Sigmoid colon (tissue), 7 donors: ENCODE measurements at places on chromosomes 2 and 18. TPM values are rescaled to one million over a fixed set of nuclear protein-coding genes. Genes with fewer than 3 reads are reported as not detected.

GRCh38 chr2:160630801-160631590, 137.4 kb upstream of the RBMS1 start:
- H3K27ac ChIP-seq: no peak overlapping the region
- no peaks in the 10 kb centered on the region for H3K27me3 ChIP-seq
- no peaks in the 10 kb centered on the region for H3K36me3 ChIP-seq
- H3K4me3 ChIP-seq: no peak overlapping the region

ABCB11 gene
- 0.55 TPM for total RNA-seq

GRCh38 chr2:101622210-101623030, 75.1 kb upstream of the MAP4K4 start:
- no peaks in the 10 kb centered on the region for H3K27me3 ChIP-seq
- H3K4me3 ChIP-seq: no peak overlapping the region
- no peak for DNase-seq
- H3K36me3 ChIP-seq: no peaks in the 10 kb centered on the region
- H3K27ac ChIP-seq: no peak overlapping the region

CAPN14 gene
- total RNA-seq: not detected

- DNase-seq: peak; percentile 49
- no peaks in the 10 kb centered on the region for H3K27me3 ChIP-seq
- H3K4me1 ChIP-seq: no peaks in the 10 kb centered on the region
- no peak overlapping the region for H3K4me3 ChIP-seq
- H3K36me3 ChIP-seq: no peaks in the 10 kb centered on the region
These were observed 112.4 kb upstream of the ID2 start for GRCh38 chr2:8569332-8569930.

DNA sequence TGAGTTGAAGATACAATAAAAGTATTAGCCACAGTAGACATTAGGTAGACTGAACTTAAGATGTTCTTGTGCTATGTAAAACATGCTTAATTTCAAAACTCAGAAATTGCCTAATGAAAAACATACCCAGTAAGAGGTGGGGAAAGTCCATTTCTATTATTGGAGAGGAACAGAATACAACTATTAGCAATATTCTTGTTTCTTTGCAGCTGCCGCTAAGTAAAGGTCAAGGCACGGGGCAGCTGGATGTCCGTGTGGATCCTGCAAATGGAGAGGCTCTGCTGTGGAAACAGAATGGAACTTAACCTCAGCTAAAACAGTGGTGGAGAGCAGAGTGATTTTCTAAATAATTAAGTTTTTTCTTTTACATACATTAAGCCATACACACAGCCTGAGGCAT, 139.2 kb upstream of the ARHGAP28 start:
- H3K27ac ChIP-seq: no peak overlapping the region
- H3K36me3 ChIP-seq: no peaks in the 10 kb centered on the region
- H3K4me1 ChIP-seq: no peaks in the 10 kb centered on the region
- no peak for DNase-seq
- no peaks in the 10 kb centered on the region for H3K27me3 ChIP-seq

ITGB6 gene
- not detected for total RNA-seq

DNA sequence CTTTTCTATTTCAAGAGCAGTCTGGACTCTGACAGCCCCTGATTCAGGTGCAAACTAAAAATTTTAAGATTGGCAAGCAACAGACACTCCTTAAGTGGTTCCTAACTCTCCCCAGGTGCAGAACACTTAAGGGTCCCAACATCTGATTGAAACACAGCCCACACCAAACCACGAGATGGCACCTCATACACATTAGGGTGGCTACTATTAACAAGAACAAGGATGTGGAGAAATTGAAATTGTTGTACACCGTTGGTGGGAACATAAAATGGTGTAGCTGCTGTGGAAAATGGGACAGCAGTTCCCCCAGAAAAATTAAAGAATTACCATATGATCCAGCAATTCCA, 82.3 kb downstream of the POLR1A start:
- H3K4me3 ChIP-seq: no peak overlapping the region
- H3K27ac ChIP-seq: no peak overlapping the region
- no peaks in the 10 kb centered on the region for H3K27me3 ChIP-seq
- peaks cover 3% of the 10 kb centered on the region for H3K4me1 ChIP-seq
- no peaks in the 10 kb centered on the region for H3K36me3 ChIP-seq

- H3K27me3 ChIP-seq: no peaks in the 10 kb centered on the region
- DNase-seq: no peak
- H3K4me3 ChIP-seq: no peak overlapping the region
- no peaks in the 10 kb centered on the region for H3K36me3 ChIP-seq
- H3K4me1 ChIP-seq: no peaks in the 10 kb centered on the region
These were observed 270.3 kb upstream of the LINC00305 start for GRCh38 chr18:64419156-64419555.

TMEM182 gene
- 2.3 TPM for total RNA-seq

PROKR1 gene
- 0.28 TPM for total RNA-seq

- no peaks in the 10 kb centered on the region for H3K36me3 ChIP-seq
- H3K4me1 ChIP-seq: no peaks in the 10 kb centered on the region
- H3K27me3 ChIP-seq: no peaks in the 10 kb centered on the region
- no peak overlapping the region for H3K4me3 ChIP-seq
- H3K27ac ChIP-seq: no peak overlapping the region
- DNase-seq: no peak
These were observed 158.8 kb upstream of the KYNU start for GRCh38 chr2:142718576-142719155.

AMER3 gene
- total RNA-seq: not detected

SEH1L gene
- 38.1 TPM for total RNA-seq

GRCh38 chr2:142586693-142587580, 290.5 kb upstream of the KYNU start:
- no peak for DNase-seq
- no peaks in the 10 kb centered on the region for H3K4me1 ChIP-seq
- H3K36me3 ChIP-seq: no peaks in the 10 kb centered on the region
- H3K4me3 ChIP-seq: no peak overlapping the region
- no peak overlapping the region for H3K27ac ChIP-seq

EHBP1 gene
- 121 TPM for total RNA-seq

DNA sequence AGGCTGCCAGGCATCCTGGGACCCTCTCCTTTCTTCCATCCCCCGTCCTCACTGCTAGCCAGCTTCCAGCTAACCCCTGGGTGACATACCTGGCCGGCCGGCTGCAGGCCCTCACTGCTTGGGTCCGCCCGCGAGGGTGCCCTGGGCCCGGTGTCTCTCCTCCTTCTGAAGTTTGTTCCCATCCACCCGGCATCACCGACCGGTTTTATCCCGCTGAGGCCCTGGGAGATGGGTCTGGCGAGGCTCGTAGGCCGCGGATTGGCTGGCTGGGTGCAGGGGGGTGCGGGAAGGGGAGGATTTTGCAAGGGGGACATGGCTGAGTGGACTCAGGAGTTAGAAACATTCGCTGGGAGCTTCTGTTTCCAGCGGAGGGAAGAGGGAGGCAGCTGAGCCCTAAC, at the start of gene PAX8:
PAX8 (minus strand) TSS at position 180 of the 398 bp plus-strand sequence. CDS start 527 bp downstream, outside the sequence.
- no peak within 1 kb of the TSS for H3K27ac ChIP-seq
- DNase-seq: no peak
- no peaks in the 10 kb centered on the region for H3K36me3 ChIP-seq

UGT1A3 gene
- total RNA-seq: not detected

GRCh38 chr2:133828913-133829312, 260.6 kb upstream of the NCKAP5 start:
- H3K4me3 ChIP-seq: no peak overlapping the region
- H3K4me1 ChIP-seq: no peaks in the 10 kb centered on the region
- H3K36me3 ChIP-seq: no peaks in the 10 kb centered on the region
- no peak for DNase-seq
- H3K27me3 ChIP-seq: no peaks in the 10 kb centered on the region

DNA sequence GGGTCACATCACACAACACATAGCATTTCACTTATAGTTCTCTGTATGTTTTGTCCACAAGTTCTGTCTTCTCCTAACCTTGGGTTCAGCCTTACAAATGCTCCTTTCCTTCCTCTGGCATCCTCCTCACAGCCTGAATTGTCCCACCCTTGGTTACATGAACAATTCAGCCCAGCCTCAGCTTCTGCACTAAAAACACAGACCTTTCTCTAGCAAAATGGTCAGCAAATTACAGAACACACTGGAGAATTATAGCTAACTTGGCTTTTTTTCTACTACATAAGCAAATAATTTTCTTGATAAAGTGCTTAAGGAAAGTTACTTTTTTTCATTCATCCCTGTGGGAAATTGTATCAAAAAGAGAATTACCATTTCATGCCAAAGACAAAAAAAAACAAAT, 94.8 kb upstream of the COL5A2 start:
- no peaks in the 10 kb centered on the region for H3K4me1 ChIP-seq
- H3K4me3 ChIP-seq: no peak overlapping the region
- H3K27ac ChIP-seq: no peak overlapping the region
- H3K27me3 ChIP-seq: no peaks in the 10 kb centered on the region
- no peak for DNase-seq

- H3K4me3 ChIP-seq: no peak overlapping the region
- H3K4me1 ChIP-seq: no peaks in the 10 kb centered on the region
- H3K27ac ChIP-seq: no peak overlapping the region
- DNase-seq: no peak
These were observed 281.1 kb upstream of the EPAS1 start for GRCh38 chr2:46016091-46016490.

CYP1B1 gene
- 12.7 TPM for total RNA-seq

DNA sequence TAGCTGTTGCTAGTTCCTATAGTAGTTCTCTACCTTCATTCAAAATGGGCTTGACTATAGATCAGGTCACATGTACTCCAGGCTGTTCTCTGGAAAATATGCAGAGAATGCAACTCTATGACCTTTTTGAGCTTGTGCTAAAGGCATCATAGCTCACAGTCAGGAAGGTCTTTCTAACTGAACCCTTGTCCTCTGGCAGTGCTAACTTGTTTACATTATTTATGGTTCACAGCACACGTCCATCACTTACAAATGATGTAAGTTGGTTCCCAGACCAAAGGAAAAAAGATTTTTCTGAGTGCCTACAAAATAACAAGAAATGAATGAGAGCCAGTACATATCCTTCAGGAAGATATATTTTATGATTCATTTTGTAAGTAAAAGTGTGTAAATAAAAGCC, 236.1 kb downstream of the GCA start:
- peak overlapping the region; percentile 3 for H3K27ac ChIP-seq
- no peak overlapping the region for H3K4me3 ChIP-seq
- DNase-seq: no peak
- H3K4me1 ChIP-seq: no peaks in the 10 kb centered on the region
- H3K27me3 ChIP-seq: no peaks in the 10 kb centered on the region

- no peak overlapping the region for H3K27ac ChIP-seq
- H3K4me3 ChIP-seq: no peak overlapping the region
- H3K4me1 ChIP-seq: no peaks in the 10 kb centered on the region
- peaks cover 13% of the 10 kb centered on the region for H3K36me3 ChIP-seq
- H3K27me3 ChIP-seq: no peaks in the 10 kb centered on the region
- no peak for DNase-seq
These were observed 55.1 kb downstream of the SP100 start for GRCh38 chr2:230471074-230471473.

DNA sequence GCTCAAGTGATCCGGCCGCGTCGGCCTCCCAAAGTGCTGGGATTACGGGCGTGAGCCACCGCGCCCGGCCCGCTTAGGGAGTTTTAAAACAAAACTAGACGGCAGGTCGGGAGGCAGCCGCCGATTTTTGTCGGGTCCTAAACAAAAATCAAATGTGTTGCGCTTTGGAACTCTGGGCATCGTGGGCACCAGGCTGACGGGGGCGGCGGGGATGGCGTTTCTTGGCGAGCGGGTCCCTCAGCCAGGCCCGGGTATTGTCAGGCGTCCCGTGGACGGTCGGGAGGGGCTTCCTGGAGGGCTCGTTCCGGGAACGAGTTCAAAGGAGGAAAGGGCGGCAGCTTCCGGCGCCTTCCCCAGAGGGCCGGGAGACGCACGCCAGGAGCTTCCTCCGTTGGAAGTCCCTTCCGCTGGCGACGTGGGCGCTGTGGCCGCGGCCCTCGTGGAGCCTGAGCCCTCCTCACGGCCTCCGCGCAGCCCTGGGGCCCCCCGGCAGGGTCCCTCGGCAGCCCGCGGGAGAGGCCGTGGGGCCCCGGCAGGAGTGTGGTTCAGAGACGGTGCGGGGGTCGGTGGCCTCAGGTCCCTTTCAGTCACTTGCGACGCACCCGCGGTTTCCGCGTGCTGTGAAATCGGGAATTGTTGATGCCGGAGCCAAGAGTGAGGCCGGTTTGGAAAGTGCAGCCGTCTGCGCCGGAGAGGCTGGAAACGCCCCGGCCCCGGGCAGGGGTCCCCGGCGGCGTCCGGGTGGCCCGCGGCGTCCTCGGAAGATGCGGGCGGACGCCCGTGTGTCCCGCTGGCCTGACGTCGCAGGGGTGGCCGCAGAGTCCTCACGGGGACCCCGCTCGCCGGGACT, 59.3 kb downstream of the EMILIN2 start:
- H3K27ac ChIP-seq: peak overlapping the region; percentile 55
- H3K4me1 ChIP-seq: peaks cover 26% of the 10 kb centered on the region
- peaks cover 46% of the 10 kb centered on the region for H3K27me3 ChIP-seq
- no peaks in the 10 kb centered on the region for H3K36me3 ChIP-seq
- DNase-seq: peak; percentile 85

- H3K36me3 ChIP-seq: no peaks in the 10 kb centered on the region
- no peak for DNase-seq
- H3K4me3 ChIP-seq: no peak overlapping the region
- no peaks in the 10 kb centered on the region for H3K4me1 ChIP-seq
- no peaks in the 10 kb centered on the region for H3K27me3 ChIP-seq
- H3K27ac ChIP-seq: no peak overlapping the region
These were observed 170.7 kb downstream of the CYRIA start for GRCh38 chr2:16494836-16495508.

- H3K27me3 ChIP-seq: no peaks in the 10 kb centered on the region
- H3K27ac ChIP-seq: no peak overlapping the region
- no peak overlapping the region for H3K4me3 ChIP-seq
- DNase-seq: no peak
- no peaks in the 10 kb centered on the region for H3K4me1 ChIP-seq
These were observed 14.3 kb downstream of the KCNH7 start for GRCh38 chr2:162824304-162824703.

DNA sequence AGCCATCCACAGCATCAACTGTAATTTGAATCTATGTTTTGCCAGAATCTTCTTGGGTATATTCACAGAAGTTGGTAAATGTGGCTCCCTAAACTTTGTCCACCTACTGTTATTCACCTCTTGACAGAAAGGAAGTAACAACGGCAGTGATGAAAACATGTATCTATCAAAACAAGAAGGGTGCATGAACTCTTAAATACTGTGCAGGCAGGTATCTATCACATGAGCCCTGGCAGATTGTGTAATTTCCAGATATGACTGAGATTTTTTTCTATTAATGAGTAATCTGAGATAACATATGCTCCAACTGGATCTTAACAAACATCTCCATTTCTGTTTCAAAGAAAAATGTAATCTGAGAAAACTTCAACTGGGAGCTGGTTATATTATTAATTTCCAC, 36.6 kb downstream of the SFT2D3 start:
- H3K36me3 ChIP-seq: no peaks in the 10 kb centered on the region
- no peaks in the 10 kb centered on the region for H3K4me1 ChIP-seq
- no peak overlapping the region for H3K4me3 ChIP-seq
- H3K27ac ChIP-seq: no peak overlapping the region
- DNase-seq: no peak

- DNase-seq: no peak
- H3K36me3 ChIP-seq: no peaks in the 10 kb centered on the region
- no peak overlapping the region for H3K27ac ChIP-seq
- no peaks in the 10 kb centered on the region for H3K4me1 ChIP-seq
- H3K27me3 ChIP-seq: no peaks in the 10 kb centered on the region
These were observed 383.4 kb upstream of the CDH2 start for GRCh38 chr18:28560331-28560730.
